AG04449 (cell line): ENCODE measurements at places on chromosomes 7 and 10.

- no peak for DNase-seq
Measured at GRCh38 chr10:57188846-57189245, 827.8 kb upstream of the ZWINT start.

DNA sequence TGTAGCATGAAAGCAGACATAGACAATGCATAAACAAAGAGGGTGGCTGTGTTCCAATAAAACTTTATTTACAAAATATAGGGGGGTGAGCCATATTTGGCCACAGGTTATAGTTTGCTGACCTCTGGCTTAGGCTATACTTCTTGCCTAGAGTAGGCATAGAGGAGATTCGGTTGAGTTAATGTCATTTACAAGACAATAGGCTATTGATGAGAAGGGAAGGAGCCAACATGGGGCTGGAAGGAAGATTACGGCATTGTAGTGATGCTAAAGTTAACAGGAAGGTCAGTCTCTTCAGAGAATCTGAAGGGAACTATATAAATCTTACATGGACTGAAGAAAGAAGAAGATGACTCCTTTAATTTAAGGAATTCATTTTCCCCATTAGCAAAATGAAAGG lies 463.5 kb downstream of the HTR7 start:
- no peak for DNase-seq

GRCh38 chr10:46223064-46223480 lies 63.7 kb upstream of the ANTXRL start:
- no peak for DNase-seq

DNA sequence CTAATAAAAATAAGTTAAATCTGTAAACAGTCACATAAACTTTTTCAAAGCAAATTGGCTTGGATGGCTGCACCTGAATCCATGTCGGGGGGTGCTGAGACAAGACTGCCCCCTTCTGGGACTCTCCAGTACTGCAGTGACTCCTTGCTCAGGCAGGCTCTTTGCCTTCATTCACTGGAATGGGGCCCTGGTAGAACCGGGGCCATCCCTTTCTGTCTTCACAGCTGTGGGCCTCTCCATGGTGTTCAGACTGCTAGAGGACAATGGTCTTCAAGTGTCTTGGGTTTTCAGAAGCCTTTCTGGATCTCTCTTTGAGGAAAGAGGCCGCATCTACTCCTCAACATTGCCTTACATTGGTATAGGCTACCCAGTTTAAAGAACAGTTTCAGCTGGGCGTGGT lies 16.1 kb upstream of the IMPDH1 start:
- DNase-seq = no peak

- no peak for DNase-seq
Measured at GRCh38 chr10:113060201-113061053, 110.4 kb downstream of the TCF7L2 start.

GRCh38 chr7:69717221-69717620 lies 118.9 kb downstream of the AUTS2 start:
- no peak for DNase-seq

DNA sequence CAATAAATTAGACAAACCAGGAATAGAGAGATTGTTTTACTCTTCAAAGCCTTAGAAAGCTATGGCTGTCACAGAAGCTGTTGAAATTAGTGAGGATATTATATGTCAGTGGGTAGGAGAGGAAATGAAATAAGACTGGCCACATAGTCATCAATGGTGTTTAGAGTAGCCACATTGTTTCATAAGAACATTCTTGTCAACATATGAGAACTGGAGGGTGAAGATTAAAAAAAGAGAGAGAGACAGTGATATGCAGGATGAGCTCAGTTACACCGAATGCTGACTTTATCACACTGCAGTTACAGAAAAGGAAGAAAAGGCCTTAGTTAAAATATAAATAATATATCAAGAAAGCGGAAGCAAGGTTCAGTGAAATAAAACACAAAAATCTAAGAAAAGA lies 412.0 kb downstream of the CNTNAP2 start:
- no peak for DNase-seq

DNA sequence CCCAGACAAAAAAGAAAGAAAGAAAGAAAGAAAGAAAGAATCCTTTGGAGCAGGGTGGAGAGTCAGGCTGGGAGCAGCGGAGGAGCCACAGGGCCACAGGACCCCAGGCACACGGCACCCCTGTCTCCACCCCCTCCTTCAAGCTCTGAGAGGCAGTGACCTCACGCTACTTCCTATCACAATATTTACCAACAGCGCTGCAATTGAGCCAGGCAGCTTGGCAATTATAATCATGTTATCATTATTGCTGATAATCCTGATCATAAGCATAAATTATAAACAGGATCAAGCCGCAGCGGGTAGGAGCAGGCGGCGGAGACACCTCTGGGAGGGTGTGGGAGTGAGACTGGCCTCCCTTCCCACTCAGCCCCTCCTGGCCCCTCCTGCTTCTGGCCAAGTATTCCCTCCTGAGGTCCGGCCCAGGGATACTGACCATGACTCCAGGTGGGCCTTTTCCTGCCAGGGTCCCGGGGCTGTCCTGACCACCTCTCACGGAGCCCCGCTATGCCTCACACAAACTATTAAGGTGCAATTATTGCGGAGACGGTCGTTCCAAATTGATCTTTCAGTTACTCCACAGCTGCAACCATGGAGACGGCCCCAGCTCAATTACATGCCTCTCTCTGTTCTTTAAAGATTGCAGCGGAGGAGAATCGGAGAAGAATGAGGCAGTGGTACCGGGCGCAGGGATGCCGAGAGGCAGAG lies 10.0 kb upstream of the GTF2IRD1 start:
- DNase-seq = no peak

GRCh38 chr7:96093435-96093834 lies 228.5 kb downstream of the SLC25A13 start:
- peak; percentile 17 for DNase-seq

DNA sequence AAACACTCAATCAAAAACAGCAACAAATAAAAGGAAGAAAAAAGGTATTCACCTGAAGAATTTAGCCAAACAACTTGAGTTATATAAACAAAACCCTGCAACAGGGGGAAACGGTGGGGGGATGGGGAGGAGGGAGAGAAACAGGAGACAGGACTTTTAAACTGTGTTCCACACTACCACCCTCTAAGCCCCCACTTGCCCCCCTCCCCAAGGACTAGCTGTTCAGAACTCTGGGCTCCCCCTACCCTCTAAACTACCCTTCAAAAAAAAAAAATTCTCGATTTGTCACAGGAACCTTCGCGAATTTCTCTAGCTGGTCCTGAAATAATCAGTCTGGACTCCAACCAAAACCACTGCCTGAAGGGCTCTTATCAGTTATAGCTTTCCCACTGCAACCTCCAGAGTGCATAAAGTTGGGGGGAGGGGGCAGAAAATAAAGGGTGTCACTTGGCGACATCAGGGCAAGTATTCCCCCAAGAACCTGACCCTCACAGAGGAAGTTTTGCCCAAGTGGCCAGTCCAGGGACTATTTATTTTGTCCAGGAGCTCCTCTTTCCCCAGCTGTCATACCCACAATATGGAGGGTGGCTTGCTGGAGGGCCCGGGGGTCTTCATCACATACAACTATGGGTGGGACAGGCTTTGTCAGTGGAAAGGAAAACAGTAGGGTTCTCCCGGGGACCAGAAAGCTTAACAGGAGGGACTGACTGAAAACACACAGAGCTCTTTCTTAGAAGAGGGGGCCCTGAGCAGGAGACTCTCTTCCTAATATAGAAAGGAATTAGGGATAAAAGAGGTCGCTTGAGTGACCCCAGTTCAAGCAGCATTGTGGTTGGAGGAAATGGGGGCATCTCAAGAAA lies 1.3 kb downstream of the UBE2H start:
- DNase-seq = no peak

DNA sequence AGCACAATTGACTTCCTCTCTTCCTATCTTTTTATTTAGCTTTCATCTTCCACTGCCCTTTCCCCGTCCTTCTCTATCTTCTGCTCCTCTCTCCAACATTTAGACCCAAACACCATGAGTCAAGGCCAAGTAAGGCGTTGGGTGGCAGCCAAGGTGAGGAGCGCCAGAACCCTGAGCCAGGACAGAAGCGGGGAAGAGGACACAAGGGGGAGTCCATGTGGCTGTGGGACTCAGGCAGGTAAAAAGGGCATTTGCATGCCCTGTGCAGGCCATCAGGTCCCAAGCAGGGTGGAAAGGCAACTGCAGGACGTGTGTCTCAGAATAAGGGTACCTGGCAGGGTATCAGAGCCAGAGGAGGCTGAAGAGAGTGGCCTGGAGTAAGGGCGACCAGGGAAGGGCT lies 192.4 kb upstream of the PFKP start:
- no peak for DNase-seq

- no peak for DNase-seq
Measured at GRCh38 chr7:31850601-31851000, 163.6 kb downstream of the PPP1R17 start.

- DNase-seq = no peak
Measured at GRCh38 chr10:3877211-3878000, 92.4 kb upstream of the KLF6 start.

- no peak for DNase-seq
Measured at GRCh38 chr7:128887169-128888038, 23.1 kb downstream of the KCP start.

DNA sequence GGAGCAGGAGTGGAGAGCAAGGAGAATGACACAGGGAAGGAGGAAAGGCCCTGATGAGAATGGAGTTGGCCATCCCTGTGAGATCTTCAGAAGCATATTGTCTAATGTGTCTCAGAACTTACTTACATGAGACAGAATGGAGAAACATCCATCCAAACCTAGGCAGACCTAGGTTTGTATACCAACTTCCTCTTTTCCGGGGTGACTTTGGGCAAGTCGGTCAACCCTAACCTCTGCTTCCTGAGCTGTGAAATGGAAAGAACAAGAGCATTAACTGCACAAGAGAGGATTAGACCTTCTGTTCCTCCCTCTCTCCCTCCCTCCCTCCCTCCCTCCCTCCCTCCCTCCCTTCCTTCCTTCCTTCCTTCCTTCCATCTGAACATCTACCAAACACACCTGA lies 4.5 kb downstream of the GHRHR start:
- no peak for DNase-seq

GRCh38 chr10:61332581-61332980 lies 120.6 kb downstream of the TMEM26 start:
- DNase-seq = no peak

GRCh38 chr10:55398497-55398882 lies 597.5 kb upstream of the PCDH15 start:
- DNase-seq = no peak

GRCh38 chr10:23263441-23264164 lies 71.5 kb downstream of the PTF1A start:
- DNase-seq = no peak

- no peak for DNase-seq
Measured at GRCh38 chr7:12594122-12594897, 23.8 kb downstream of the SCIN start.

- no peak for DNase-seq
Measured at GRCh38 chr7:155840262-155840885, 28.1 kb upstream of the SHH start.

DNA sequence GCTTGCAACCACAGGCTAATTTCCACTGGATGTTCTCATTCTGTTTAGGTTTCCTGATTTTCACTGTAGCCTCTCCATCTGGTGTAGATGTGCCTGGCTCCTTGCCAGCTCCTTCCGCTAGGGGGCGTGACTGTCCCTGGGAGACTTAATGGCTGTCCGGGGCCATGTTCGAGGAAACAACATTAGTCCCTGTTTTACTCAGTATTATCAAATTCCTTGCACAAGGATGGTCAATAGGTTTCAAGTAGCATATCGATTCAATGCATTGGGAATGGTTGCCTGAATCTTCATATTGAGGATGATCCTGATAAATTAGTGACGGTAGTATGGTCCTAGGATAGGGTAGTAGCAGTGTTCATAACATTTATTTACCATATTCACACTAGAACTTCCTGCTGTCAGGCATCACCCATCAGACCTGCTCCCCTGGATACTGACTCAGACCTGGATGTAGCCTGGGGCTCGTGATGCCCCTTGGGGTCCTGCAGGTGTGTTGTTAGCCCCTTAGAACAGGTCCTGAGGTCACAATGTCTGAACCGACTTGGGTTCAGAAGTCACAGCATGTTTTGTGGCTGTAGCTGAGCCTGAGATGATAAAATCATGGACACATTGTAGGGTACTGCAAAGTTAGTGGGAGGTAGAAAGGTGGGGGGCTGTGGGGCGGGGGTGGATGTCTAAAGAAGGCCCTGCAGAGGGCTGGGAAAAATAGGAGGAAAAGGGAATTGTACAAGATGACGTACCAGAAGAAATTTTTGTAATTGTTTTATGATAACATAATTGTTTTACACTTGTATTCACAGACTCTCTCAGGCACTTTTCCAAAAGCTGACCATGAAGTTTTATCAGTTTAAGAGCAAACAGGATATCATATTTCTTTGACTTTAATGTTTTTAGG lies 8.9 kb upstream of the EXOC6 start:
- no peak for DNase-seq

DNA sequence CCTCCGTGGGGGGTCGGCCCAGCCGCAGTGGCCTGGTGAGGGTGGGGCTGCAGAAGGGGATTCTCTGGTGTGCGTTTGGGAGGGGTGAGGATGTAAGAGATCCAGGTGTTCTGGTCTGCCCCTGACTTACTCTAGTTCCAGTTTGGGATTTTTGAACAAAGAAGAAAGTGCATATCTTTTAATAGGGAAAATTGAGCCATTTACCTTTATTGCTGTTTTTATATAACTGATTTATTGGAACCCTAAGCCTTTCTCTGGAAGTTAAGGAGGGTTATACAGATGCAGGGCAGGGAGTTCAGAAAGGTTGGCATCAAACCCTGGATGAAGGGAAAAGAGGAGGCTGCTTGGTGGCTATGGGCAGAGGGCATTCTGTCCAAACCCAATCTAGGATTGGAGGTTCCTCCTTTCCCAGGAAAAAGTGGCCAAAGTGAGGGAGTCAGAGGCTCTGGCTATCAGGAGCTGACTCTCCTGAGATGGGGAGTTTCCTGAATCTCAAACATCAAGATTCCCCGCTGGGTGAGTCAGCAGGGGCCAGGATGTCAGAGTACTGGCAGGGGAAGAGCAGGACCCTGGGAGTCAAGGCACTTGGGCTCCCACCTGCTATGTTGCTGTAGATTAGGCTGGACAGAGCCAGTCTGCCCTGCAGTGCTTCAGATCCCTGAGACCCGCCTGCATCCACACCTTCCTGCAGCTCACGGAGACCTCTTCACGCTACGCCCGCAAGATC lies 67.5 kb downstream of the CLIP2 start:
- DNase-seq = no peak

DNA sequence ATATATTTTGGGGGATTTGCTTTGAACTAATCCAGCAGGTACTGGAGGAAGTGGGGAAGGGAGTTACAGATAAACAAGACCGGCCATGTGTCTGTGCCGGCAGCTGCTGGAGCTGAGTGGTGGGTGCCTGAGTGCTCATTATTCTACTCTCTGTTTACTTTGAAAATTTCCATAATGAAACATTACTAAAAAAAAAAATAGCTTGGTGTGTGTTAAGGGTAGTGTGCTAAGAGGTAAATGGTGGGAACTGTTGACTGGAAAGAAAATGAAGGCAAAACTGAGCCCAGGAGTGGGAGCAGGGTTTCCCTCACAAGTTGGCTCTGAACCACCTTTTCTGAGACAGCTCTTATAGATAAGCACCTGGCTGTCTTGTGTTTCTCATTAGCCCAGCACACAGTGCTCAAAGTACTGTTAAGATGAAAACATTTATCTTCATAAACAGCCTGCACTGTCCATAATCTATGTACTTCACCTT lies 50.6 kb downstream of the PARD3 start:
- DNase-seq = no peak
